ENCODE measurements at places on chromosomes 2 and 18.

DNA sequence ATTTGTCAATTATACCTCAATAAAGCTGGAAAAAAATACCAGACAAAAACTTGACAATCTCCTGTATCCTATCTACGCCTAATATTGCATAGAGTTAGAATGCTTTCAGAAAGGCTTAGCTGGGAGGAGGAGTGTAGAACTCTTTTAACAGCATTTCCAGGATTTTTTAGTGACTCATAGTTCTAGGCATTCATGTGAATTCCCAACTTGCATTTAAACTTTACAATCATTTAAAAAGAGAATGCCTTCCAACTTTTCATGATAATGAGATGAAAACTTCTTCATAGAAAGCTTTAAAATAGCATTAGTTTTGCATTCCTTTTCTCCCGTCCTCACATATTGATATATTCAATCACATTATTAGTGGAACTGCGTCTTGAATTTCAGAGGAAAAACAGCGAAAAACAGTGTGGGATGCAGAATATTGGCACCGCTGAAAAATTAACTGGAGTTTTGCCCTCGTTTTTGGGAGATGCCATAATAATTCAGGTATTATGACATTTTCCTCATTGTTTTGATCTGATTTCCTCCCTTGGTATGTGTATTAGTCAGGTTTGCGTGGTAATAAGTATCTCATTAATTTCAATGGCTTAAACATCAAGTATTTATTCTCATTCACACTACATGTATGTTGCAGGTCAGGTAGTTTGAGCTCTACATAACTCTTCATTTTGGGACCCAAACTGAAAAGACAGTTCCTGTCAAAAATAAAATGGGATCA is 293.2 kb upstream of the FIGN start:
- no peak for DNase-seq

DNA sequence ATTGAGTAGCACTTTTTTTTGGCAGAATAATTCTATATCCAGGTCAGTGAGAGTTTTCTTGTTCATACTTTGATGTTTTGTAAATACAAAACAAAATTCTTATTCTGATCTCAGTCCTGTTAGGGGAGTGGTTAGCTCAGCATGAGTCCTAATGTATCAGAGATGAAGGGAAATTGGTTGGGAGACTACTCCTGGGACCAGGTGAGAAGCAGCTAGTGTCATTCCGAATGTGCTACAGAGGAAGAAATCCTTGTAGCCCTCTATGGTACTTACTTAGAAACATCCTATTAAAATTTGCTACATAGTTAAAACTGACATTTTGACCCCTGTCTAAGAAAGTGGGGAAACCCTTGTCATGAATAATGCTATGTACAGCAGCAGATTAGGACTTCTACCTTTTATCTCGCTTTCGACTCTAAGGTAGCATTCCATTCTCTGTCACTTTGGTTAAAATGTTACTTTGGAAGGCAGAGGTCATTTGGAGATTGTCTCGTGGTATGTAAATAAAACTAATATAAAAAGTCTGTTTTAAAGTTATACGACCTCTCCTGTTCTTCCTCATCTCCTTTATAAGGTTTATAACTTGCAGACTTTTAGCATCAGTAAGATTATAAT is 65.8 kb downstream of the PARD3B start:
- no peak for DNase-seq

GRCh38 chr2:161265874-161266273 is 42.4 kb upstream of the PSMD14 start:
- peak; percentile 11 for DNase-seq

DNA sequence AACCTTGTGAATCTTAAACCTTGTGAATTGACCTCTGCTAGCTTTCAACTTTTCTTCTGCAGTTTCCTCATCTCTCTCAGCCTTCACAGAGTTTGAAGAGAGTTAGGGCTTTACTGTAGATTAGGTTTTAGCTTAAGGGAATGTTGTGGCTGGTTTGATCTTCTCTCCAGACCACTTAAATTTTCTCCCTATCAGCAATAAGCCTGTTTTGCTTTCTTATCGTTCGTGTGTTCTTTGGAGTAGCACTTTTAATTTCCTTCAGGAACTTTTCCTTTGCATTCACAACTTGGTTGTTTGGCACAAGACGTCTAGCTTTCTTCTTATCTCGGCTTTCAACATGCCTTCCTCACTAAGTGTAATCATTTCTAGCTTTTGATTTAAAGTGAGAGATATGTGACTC is 2.8 kb upstream of the CDCA7 start:
- no peak for DNase-seq

DNA sequence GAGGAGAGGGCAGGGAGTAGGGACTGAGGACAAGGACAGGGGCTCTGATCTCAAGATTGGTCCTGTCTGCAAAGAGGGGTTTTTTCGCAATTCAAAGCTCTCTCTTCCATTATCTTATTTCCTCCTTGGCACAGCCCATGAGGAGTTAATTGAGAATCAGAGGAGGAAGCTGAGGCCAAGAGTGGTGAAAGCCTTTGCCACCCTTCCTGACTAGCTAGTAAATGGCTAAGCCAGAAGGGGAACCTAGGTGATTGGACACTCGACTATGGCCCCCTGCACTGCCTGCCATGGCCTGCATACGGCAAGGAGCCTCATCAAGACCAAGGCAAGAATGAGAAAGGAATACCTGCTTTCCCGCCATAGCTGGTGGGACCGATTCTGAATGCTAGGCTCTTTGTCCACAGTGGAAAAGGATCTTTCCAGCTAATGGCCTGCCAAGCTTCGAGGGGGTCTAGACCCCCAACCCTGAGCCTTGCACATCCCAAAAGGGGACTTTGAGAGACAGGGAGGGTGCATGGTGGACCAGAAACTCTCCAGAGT is 237.9 kb downstream of the HAUS1 start:
- DNase-seq = no peak

DNA sequence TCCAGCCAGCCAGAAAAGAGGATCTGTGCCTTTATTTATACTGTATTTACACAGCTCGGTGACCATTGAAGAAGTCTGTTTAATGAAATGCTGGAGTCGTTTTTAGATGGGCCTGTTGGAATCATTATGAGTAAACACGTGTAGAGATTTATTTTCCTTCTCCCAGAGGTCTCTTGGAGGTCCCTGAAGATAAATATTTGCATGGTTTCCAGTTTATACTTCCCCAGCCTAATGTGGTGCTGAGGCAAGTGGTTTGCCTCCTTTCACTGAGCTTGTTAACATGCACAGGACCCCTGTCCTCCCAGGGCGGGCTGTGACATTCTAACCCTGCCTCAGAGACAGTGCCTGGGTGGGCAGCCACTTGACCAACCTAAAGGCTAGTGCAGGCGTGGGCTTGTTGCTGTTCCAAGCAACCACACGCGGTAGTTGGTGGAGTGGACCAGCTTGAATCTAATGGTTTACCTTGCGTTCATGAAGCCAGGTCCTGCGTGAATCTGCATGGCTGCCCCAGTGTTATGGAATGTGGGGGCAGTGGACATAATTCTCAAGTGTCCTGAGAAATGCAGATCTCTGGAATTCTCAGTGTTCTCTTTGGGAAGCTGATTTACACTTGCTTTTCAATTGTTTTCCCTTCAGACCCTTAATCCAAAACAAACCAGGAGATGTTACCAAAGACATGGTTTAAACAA is 130.2 kb upstream of the DLX2 start:
- DNase-seq = no peak

DNA sequence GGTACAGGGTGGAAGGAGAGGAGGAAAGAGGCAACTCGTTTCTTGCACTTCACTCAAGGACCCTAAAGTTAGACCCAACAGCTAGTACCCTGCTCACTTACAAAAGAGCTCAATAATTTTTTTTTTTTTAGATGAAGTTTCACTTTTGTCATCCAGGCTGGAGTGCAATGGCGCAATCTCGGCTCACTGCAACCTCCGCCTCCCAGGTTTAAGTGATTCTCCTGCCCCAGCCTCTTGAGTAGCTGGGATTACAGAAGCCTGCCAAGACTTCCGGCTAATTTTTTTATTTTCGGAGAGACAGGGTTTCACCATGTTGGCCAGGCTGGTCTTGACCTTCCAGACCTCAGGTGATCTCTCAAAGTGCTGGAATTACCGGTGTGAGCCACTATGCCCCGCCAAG is 4.1 kb downstream of the ASB3 start:
- no peak for DNase-seq

- DNase-seq = no peak
These were observed 215.3 kb upstream of the DSEL start for GRCh38 chr18:67731851-67732250.

DNA sequence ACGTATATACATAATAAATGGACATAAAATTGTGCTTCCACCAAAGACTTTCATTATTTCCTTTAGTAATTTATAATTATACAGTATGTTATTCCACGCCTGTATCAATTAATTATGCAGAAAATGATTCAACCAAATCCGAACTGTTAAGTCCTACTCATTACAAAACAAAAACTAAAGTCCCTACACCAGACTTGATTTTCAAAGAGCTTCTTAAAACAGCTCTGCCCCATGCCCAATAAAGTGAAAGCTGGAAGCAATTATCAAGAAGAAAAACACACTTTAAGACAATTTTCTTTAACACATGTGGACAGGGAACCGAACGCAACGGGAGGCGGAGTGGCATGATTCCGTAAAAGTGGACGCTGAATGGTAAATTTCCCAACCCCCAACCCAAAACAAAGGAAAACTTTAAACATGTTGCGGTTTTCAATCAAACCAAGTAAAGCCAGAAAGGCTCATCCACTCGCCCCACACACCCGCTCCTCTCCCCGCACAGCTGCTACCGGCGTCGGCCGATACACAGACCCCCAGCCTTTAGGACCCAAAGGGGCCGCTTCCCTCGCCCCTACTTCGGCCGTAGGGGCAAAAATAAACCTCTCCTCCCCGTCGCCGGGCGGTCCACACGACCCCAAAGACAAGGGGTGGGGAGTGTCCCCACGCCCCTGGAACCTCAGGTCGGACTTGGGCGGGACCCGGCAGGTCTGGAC is 705 bp downstream of the YES1 start:
- DNase-seq = no peak

GRCh38 chr18:47390410-47391024 is 139.1 kb upstream of the SKOR2 start:
- DNase-seq = no peak

DNA sequence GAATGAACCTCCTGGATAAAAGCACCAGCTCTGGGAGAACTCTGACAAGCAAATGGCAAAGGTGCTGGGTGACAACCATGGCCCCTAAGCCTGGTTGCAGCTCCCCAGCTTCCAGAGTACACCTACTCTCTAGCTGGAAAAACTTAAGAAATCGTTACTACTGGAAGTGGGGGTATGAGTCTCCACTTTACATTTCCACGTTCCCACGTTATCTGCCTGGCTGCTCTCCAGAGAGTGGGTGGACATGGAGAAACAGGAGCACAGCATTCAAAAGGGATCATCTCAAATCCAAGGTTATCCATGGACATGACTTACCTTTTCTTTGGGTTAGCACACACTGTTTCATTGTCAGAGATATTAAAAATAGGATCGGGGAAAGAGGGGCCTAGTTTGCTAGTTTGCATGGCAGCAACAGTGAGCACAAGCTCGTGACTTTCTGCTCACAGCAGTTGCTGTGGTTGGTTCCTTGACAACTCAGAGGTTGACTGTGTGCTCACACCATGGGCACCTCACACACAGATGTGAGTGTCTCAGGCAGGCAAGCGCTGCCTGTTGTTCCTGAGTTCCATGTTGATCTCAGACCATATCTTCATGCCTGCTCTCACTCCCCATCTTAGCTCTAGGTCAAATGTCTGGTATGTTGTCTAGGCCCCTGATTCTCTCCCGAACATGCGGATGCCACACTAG is 32.5 kb downstream of the PTPN18 start:
- no peak for DNase-seq

DNA sequence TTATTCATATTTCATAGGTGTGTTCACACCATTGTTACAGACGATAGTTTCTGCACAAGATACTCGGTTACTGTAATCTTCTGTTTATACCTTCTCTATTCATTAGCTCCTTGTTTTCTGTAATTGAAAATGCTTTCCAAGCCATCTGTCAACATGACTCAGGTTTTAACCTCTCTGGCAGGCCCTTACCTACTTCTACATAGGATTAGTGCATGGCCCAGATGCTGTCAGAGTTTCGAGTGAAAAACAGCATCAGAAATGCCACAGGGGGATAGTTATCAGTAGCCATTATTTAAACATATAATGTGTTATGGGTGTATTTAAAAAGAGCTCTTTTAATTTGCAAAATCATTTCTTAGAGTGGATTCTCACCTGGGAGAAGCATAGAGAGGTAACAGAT is 596.4 kb downstream of the FBXO15 start:
- DNase-seq = peak; percentile 39

Data from NCI-H1694 treated with DMSO at 0.1 percent for 48 hours (cell line).